ENCODE measurements at places on chromosomes 3 and 15.
A peak's percentile ranks its signal among the peaks of the same experiment; 100 is the strongest.

- no peak for DNase-seq
These were observed 212.2 kb downstream of the LPP start for GRCh38 chr3:188365988-188366698.

DNA sequence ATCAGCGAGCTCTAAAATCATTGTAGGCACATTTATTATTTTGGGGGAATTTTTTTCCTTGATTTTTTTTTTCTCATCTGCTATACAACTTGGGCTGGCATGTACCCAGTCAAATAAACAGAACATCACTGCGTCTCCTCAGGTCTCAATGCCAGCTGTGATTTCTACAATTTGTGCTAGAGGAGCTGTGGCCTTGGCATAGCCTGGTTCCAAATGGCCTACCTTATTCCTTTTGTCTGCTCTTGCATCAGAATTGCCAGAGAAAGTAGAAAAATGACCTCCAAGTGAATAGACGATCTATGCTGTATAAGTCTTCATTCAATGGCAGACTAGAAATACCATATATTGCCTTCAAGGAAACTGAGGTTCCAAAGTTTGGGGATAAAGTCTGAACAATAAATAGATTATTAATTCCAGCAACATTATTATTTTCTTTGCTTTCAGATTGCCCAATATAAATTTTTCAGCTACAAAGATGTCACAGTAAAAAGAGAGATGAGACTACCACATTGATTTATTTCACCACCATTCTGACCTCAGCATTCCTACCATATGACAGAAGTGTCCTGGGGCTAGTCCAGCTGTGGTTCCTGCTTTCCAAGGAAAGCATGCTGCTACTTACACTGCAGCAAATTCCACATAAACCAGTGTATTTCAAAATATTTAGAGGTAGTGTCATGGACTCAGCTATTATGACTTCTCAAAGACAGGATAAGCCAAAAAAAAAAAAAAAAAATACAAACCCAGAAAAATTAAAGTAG is 493.9 kb upstream of the ZNF385D start:
- DNase-seq: no peak

DNA sequence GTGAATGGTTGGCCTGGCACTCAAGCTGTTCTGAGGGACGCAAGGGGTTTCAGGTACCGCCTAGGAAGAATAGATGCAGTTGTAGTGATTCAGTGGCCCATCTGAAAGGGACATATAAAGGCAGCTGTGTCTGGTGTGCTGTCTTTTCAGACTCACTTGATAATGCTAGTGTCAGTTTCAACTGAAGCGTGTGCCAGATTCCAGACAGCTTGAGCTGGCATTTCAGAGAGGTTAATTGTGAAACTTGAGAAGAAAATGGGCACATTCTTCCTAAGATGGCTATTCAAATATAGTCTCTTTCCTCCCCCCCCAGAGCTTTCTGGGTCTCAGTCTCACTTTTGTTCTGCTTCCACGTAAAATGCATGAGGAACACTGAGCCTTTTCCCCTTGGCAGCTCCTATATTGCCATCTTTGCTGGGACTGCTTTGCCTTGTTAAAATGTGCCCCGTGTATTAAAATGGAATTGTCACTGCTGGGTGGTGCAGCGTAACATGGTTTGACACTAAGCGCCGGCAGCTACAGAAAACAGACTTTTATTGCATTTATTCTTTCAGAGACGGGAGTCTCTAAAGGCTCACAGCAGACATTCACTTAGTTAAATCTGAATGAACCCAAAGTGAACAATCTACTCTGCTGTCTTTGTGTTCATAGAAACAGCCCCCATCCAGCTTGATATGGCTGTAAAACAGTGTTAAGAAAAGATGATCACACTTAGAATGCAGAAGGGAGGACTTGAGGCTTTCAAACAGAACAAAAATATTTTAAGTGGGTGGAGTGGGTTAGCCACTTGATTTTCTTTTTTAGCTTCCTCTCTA is 478.7 kb downstream of the RBMS3 start:
- no peak for DNase-seq

DNA sequence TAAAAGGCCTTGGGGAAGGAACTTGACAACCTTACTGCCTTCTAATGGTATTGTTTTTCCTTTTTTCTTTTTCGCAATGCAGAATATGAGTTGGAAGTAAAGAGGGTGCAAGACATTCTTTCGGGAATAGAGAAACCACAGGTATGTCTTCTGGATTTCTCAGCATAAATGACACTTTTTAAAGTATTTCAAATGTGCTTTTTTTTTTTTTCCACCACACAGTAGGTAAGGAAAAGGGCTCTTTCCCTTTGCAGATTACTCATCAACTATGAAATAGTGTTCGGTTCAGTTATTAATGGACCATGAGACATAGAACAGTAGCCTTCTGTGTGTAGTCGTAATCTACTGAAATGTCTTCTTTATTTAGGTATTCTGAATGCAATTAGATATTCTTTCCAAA is 162.4 kb downstream of the GHSR start:
- no peak for DNase-seq

GRCh38 chr3:101027286-101027685 is 34.1 kb upstream of the ABI3BP start:
- DNase-seq: no peak

GRCh38 chr15:46222826-46223225 is 588.0 kb downstream of the SQOR start:
- no peak for DNase-seq

GRCh38 chr15:90239371-90239770 is 5.4 kb downstream of the GDPGP1 start:
- DNase-seq: no peak

DNA sequence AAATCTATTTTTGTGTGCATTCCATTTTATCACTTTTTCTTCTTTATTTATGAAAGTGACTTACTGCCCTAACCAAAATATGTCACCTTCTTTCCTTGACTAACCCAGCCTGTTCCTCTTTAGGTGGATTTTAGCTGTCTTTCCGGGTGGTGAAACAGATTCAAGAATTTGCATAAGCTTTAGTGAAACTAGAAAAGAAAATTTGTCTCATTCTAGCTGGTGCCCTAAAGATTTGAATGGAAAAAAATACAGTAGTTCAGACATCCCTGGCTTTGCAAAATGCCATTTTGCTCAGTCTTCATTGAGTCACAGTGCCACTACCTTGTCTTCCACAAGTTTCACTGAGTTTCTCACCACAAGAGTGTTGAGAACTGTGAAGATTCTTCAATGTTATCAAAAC is 28.2 kb upstream of the CCDC50 start:
- peak; percentile 78 for DNase-seq

DNA sequence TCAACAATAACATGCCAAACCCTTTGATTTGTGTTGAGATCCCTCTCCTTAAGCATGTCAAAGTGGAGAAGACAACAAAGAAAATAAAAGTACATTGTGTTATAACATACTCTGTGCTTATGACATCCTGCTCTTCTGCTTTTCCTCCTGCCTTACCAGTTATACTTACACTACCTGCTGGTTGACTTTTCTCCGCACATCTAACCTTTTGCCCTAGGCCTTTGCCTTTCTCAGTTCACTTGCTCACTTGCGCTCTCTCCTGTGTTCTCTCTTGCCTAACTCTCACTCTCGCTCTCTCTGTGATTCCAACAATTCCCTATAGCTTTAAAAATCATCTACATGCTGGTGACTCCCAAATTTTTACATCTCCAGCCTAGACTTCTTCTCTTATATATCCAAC is 5.7 kb downstream of the DNAH12 start:
- no peak for DNase-seq

DNA sequence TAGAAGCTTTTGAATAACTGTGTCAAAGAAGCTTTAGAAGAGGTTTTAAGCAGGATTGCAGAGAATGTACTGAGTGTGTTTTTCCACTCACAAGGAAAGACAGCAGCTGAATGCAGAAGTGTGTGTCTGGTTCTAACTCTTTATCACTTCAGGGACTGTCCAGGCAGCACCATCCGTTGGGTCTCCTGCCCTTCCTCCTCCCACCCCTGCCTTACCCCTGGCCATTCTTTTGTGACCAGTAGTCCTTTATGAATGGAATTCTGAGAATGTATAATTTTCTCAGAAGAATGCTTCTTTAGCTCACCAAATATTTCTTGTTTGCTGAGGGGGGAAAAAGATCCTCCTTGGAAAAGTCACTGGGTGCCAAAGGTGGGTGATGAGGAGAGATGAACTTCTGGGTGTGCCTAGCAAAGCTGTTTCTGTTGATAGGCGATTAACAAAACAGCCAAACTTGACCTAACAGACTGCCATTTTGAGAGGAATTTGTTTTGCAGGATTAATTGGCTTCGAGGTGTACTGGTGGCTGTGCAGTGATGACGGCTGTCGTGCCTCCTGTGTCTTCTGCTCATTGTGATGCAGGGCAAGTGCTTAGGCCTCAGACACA is 70.9 kb downstream of the IGF1R start:
- no peak for DNase-seq

- DNase-seq: no peak
These were observed 604.7 kb upstream of the EPHA6 start for GRCh38 chr3:96209699-96210098.

GRCh38 chr3:36381311-36381956 is 1.1 kb downstream of the STAC start:
- no peak for DNase-seq

DNA sequence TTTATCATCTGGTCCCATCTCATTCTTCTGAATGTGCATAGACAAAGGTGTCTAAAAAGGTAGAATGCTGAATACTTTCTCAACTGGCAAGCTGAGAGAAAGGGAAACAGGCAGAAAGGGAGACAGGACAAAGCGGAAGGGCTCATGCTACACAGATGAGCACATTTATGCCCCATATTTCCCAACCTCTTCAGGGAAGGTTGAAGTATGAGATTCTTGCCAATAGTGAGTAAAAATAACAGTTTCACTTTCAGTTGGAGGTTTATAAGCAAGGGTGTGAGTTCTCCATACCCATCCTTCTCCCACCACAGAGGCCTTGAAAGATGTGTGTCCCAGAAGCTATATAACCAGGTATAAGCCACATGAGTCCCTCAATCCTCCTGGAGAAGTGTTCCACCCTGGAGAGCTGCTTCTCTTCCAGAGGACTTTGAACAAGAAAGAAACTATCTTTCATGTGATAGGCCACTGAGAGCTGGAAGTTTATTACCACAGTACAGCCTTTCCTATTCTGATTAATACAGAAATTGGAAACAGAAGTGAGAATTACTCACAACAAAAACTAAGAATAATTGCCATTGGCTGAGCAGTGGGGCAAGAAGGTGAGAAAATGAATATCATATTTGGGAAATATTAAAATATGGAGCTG is 709.4 kb upstream of the NR2F2 start:
- no peak for DNase-seq

GRCh38 chr15:48266024-48266689 is 60.1 kb downstream of the SLC12A1 start:
- DNase-seq: no peak

- no peak for DNase-seq
These were observed 457.1 kb downstream of the SQOR start for GRCh38 chr15:46091860-46092450.

- peak; percentile 35 for DNase-seq
These were observed 38.6 kb upstream of the APH1B start for GRCh38 chr15:63238796-63239195.

DNA sequence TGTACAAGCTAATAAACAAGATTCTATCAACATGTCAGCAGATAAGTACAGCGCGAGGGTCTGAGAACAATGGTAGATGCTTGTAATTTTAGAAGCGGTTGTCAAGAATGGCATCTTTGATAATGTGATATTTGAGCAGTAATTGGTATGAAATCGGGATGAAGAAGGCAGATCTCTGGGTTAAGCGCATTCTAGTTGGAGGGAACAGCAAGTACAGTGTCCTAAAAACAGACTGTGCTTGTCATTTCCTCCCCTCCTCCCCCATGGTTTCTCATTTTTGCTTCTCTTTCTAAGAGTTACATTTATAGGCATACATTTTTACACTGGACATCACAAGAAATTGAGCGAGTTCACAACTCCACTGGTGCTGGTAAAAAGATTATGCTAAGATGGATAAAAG is 23.3 kb downstream of the TGFBR2 start:
- no peak for DNase-seq

GRCh38 chr3:44130249-44130648 is 111.4 kb upstream of the TOPAZ1 start:
- peak; percentile 13 for DNase-seq

GRCh38 chr15:60134609-60135008 is 130.5 kb downstream of the FOXB1 start:
- DNase-seq: no peak

DNA sequence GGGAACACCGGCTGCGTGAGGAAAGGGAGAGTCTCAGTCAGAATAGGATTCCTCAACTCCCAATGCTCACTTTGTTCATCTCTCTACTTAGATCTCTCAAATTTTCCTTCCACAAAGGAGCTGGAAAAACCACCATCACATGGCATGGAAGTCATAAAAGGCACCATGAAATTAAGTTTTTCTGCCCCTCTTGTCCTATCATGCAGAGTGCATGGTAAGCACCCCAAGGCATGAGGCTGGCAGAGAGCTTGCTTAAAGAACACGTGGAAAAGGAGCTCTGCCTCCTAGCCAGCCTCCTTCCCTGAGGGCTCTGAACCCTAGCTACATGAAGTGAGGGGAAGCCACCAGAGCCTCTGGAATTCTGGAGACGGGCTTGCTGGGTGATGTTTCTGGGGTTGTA is 17.8 kb downstream of the STIMATE start:
- DNase-seq: no peak

DNA sequence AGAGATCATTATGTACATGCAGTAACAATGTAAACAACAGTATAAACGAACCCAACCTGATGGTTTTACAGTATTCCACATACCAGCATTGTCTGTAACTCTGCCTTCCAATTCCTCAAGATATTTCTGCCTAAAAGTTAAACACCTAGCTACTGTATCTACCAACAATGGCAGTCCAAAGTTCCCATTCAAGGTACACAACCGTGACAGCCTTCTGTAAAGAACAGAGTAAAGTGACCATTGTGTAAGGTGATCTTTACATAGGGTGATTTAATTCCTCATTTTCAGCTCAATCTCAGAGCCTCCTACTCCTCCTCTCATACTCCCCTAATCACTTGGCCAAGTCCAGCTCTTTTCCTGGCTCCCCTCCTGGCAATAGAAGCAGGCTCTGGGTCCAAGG is 10.4 kb downstream of the SECISBP2L start:
- DNase-seq: no peak

DNA sequence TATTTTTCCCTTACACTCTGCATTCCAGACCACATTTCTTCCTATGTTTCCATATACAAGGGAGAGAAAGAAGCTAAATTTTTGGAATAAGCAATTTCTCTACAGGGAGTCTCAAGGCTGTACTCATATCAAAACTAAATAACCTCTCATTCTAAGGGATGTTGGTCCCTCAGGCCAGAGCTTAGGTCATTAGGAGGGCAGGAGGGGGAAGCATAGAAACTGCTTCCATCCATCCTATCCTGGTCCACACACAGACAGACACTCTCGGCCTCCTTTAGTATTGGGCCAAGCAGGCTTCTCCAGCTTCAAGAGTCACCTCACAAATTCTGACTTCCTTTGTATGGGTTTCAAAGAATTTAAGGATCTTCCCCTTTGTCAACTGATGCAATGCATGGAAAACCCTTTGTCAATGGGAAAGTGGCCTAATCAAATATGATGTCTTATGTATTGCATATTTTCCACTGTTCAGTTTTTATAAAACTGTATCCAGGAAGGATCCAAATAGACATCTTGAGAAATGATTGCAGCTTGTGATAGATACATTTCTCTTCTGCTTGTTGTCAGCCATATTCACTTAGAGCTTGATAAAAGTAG is 140.7 kb upstream of the RARB start:
- DNase-seq: no peak
